ENCODE measurements at places on chromosomes 3 and 15. TPM values are rescaled to one million over a fixed set of nuclear protein-coding genes. Genes with fewer than 3 reads are reported as not detected.

- peaks cover 35% of the 10 kb centered on the region for H3K27me3 ChIP-seq
- H3K4me1 ChIP-seq = no peaks in the 10 kb centered on the region
- H3K36me3 ChIP-seq = no peaks in the 10 kb centered on the region
- DNase-seq = no peak
- no peak overlapping the region for H3K27ac ChIP-seq
Observed at GRCh38 chr15:88166082-88166993, 90.2 kb downstream of the NTRK3 start.

DNA sequence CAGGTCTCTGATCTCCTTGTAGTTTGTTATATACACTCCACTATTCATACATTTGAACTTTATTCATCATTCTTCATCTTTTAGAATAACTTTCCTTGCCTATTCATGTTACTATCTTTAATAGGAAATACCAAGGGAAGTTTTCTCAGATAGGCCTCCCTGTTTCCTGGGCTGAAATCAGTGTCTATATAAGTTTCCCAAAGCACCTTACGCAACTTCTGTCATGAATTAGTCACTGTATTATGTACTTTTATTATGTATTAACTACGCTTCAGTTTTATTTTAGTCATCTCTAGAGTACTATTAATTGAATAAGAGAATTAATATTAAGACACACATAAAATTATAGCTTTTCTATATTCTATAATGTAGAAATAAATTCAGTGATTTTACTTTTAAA is 1481.5 kb downstream of the OTOL1 start:
- DNase-seq = no peak
- H3K4me1 ChIP-seq = no peaks in the 10 kb centered on the region
- no peak overlapping the region for H3K27ac ChIP-seq

GRCh38 chr3:158761350-158761749 is 29.1 kb upstream of the RARRES1 start:
- no peaks in the 10 kb centered on the region for H3K27me3 ChIP-seq
- H3K4me1 ChIP-seq = peaks cover 29% of the 10 kb centered on the region
- H3K4me3 ChIP-seq = no peak overlapping the region
- H3K27ac ChIP-seq = no peak overlapping the region
- DNase-seq = no peak

DNA sequence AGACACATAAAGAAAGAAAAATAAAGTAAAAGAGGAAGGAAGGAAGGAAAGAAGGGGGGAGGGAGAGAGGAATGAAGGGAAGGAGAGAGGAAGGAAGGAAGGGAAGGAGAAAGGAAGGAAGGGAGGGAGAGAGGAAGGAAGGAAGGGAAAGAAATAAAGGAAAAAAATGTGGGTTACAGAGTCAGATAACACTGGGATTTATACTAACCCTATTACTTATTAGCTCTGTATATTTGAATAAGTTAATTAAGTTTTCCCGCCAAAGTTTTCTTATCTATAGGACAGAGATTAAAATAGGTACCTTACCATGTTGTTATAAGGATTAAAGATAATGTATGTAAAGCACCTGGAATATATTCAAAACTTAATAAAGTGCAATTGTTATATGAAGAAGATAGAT is 439.3 kb upstream of the KCNMB2 start:
- H3K36me3 ChIP-seq = no peaks in the 10 kb centered on the region
- DNase-seq = no peak
- H3K27ac ChIP-seq = no peak overlapping the region
- no peak overlapping the region for H3K4me3 ChIP-seq
- H3K4me1 ChIP-seq = no peaks in the 10 kb centered on the region

Gene SLC22A14
- total RNA-seq = not detected

DNA sequence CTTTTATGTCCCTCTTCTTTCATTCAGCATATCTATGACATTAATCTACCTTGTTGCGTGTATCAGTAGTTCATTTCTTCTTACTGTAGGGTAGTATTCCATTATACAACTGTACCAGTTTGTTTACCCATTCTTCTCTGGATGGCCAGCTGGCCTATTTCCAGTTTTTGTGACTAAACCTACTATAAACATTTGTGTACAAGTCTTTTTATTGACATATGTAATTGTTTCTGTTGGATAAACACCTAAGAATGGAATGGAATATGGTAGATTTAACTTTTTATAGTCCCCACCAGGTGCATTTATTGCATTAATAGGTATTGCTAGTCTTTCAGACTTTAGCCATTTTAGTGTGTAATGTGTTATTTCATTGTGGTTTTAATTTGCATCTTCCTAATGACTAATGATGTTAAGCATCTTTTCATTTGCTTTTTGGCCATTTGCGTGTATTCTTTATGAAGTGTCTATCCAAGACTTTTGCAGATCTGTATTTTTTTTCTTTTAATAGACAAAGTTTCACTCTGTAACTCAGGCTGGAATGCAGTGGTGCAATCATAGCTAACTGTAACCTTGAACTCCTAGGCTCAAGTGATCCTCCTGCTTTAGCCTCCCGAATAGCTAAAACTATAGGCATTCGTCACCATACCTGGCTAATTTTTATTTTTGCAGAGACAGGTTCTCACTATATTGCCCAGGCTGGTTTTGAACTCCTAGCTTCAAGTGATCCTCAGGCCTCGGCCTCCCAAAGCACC is 41.9 kb upstream of the XRN1 start:
- no peak overlapping the region for H3K4me3 ChIP-seq
- H3K36me3 ChIP-seq = peaks cover 90% of the 10 kb centered on the region
- no peaks in the 10 kb centered on the region for H3K27me3 ChIP-seq
- no peak for DNase-seq

Gene HMG20A
- 30.5 TPM for total RNA-seq

DNA sequence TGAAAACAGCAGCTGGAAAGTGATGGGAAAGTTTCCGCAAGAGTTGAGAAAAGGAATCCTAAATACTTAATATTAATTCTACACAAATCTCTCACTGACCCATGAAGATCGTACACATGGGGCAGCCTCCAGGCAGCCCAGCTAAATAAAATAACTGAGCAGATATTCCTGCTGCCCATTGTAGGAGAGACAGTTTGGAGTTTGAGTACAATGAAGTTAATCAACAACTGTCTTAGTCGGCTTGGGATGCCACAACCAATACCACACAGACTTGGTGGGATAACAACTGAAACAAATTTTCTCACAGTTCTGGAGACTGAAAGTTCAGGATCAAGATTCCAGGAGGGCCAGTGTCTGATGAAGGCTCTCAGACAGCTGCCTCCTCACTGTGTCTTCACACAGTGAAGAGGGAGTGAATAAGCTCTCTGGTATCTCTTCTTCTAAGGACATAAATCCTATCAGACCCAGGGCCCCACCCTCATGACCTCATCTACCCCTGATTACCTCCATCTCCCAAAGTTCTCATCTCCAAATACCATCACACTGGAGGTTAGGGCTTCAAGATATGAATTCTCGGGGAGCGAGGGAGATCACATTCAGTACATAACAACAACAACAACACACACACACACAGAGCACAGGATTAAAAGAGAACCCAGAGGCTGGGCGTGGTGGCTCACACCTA is 9.7 kb downstream of the TRPM7 start:
- DNase-seq = no peak
- no peaks in the 10 kb centered on the region for H3K27me3 ChIP-seq
- H3K36me3 ChIP-seq = peaks cover 9% of the 10 kb centered on the region
- peak overlapping the region; percentile 45 for H3K27ac ChIP-seq

- H3K36me3 ChIP-seq = peaks cover 96% of the 10 kb centered on the region
- no peak for DNase-seq
- no peaks in the 10 kb centered on the region for H3K27me3 ChIP-seq
Observed at GRCh38 chr3:75737831-75738493, 47.4 kb downstream of the ZNF717 start.

GRCh38 chr3:31714495-31715280 is 182.0 kb downstream of the STT3B start:
- no peak overlapping the region for H3K4me3 ChIP-seq
- no peaks in the 10 kb centered on the region for H3K27me3 ChIP-seq
- DNase-seq = no peak
- no peak overlapping the region for H3K27ac ChIP-seq

Gene SLC12A1
- total RNA-seq = not detected

- no peak overlapping the region for H3K4me3 ChIP-seq
- DNase-seq = no peak
- H3K27ac ChIP-seq = no peak overlapping the region
- peaks cover 6% of the 10 kb centered on the region for H3K27me3 ChIP-seq
- H3K36me3 ChIP-seq = no peaks in the 10 kb centered on the region
- no peaks in the 10 kb centered on the region for H3K4me1 ChIP-seq
Observed at GRCh38 chr3:190306026-190306425, 16.2 kb downstream of the CLDN1 start.

DNA sequence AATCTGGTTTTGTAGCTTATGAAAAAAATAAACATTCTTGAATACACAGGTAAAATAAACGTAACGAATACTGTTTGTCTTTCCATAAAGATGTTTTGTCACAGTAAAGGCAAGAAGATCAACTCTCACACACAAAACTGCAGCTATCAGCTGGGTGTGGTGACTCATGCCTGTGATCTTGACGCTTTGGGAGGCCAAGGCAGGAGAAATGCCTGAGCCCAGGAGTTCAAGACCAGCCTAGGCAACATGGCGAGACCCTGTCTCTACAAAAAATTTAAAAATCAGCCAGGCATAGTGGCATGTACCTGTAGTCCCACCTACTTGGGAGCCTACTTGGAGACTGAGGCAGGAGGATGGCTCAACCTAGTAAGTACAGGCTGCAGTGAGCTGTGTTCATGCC is 39.6 kb downstream of the CBLB start:
- H3K27me3 ChIP-seq = no peaks in the 10 kb centered on the region
- no peak overlapping the region for H3K4me3 ChIP-seq
- no peak for DNase-seq
- peak overlapping the region; percentile 13 for H3K27ac ChIP-seq
- H3K4me1 ChIP-seq = peaks cover 94% of the 10 kb centered on the region

Gene TRANK1
- total RNA-seq = 6.6 TPM

- no peak for DNase-seq
- no peaks in the 10 kb centered on the region for H3K36me3 ChIP-seq
- H3K4me3 ChIP-seq = no peak overlapping the region
- no peaks in the 10 kb centered on the region for H3K4me1 ChIP-seq
Observed at GRCh38 chr3:20417388-20418108, 231.5 kb upstream of the SGO1 start.

- no peaks in the 10 kb centered on the region for H3K36me3 ChIP-seq
- DNase-seq = no peak
Observed at GRCh38 chr3:114714237-114714636, 420.4 kb downstream of the TIGIT start.

Gene CLDN16
- total RNA-seq = not detected

GRCh38 chr3:38059148-38059547 is 20.1 kb downstream of the DLEC1 start:
- H3K27me3 ChIP-seq = peaks cover 5% of the 10 kb centered on the region
- no peak overlapping the region for H3K27ac ChIP-seq
- no peaks in the 10 kb centered on the region for H3K36me3 ChIP-seq

GRCh38 chr15:31211353-31211752 is 109.8 kb upstream of the TRPM1 start:
- peaks cover 39% of the 10 kb centered on the region for H3K4me1 ChIP-seq
- H3K36me3 ChIP-seq = no peaks in the 10 kb centered on the region
- no peaks in the 10 kb centered on the region for H3K27me3 ChIP-seq
- DNase-seq = no peak
- no peak overlapping the region for H3K4me3 ChIP-seq

Gene C2CD4B
- 1.9 TPM for total RNA-seq

GRCh38 chr15:87954793-87955192 is 301.7 kb downstream of the NTRK3 start:
- peak overlapping the region; percentile 25 for H3K27ac ChIP-seq
- peaks cover 19% of the 10 kb centered on the region for H3K4me1 ChIP-seq
- no peak for DNase-seq
- H3K27me3 ChIP-seq = no peaks in the 10 kb centered on the region
- H3K4me3 ChIP-seq = no peak overlapping the region

Gene SLC51B
- total RNA-seq = not detected

GRCh38 chr15:67251318-67251717 is 3.1 kb downstream of the AAGAB start:
- peaks cover 8% of the 10 kb centered on the region for H3K36me3 ChIP-seq
- no peaks in the 10 kb centered on the region for H3K27me3 ChIP-seq
- H3K27ac ChIP-seq = no peak overlapping the region
- H3K4me1 ChIP-seq = peaks cover 30% of the 10 kb centered on the region
- no peak for DNase-seq

- H3K27me3 ChIP-seq = no peaks in the 10 kb centered on the region
- H3K4me3 ChIP-seq = no peak overlapping the region
- H3K4me1 ChIP-seq = peaks cover 32% of the 10 kb centered on the region
- no peak overlapping the region for H3K27ac ChIP-seq
- no peak for DNase-seq
Observed at GRCh38 chr15:92645051-92645631, 10.4 kb downstream of the FAM174B start.

DNA sequence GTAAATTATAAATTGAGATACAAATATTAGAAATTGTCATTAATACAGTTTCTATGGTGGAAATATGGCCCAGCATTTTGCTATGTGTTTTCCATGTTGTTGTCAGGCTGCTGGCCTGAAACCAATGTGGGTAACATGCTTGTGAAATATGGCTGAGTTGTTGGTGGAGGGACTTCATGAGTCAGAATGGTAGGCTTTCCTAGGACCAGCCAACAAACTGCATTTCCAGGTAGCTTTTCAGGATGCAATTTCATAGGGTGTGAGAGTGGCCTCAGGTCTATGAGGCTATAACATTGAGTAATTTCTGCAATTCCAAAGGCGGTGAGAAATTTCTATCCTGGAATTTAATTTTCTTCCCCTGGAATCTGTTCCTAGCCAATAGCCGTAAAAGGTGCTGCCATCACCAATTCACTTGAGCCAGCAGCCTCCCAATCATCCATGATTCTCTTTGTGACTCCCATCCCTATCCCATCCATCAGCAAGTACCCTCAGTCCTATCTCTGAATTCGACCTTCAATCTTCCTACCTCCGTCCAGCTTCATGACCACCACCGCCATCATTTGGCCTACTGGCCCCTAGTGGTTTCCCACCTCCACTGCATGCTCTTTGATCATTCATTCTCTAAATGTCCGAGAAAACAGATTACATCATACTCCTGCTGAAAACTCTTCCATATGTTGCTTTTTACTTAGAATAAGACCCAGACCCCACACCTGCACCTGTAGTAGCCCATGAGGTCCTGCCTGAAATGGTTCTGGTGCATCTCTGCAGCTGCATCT is 276.6 kb upstream of the CFAP20DC start:
- no peaks in the 10 kb centered on the region for H3K27me3 ChIP-seq
- H3K36me3 ChIP-seq = no peaks in the 10 kb centered on the region
- no peaks in the 10 kb centered on the region for H3K4me1 ChIP-seq
- no peak for DNase-seq

- peak overlapping the region; percentile 86 for H3K4me3 ChIP-seq
- no peaks in the 10 kb centered on the region for H3K27me3 ChIP-seq
Observed at GRCh38 chr3:49021213-49021812, 608 bp upstream of the NDUFAF3 start.

DNA sequence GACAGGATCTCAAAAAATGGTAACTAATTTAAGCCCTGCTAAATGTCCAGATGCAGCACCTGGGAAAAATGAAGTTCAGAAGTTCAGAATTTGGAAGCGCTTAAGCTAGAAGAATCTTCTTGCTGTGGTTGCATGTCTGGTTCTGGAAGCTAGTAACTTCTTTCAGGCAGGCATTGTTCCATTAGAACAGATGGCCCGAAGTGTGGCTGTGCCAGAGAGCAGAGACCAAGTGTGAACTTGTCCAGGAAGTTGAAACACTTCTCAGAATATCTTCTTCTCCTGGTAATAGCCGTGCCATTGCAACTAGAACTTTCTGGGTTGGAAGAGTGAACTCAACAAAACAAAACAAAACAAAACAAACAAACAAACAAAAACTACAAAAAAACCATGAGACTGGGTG is 80.0 kb downstream of the MITF start:
- no peaks in the 10 kb centered on the region for H3K27me3 ChIP-seq
- H3K4me1 ChIP-seq = peaks cover 90% of the 10 kb centered on the region
- no peaks in the 10 kb centered on the region for H3K36me3 ChIP-seq

All from left ventricle myocardium inferior (tissue), 1 donor.